ENCODE measurements at places on chromosomes 2 and 18. TPM values are rescaled to one million over a fixed set of nuclear protein-coding genes. Genes with fewer than 3 reads are reported as not detected.
A peak's percentile ranks its signal among the peaks of the same experiment; 100 is the strongest.

- ATAC-seq, result no peak
These were observed 96.1 kb downstream of the HDAC4 start for GRCh38 chr2:239304533-239305221.

DNA sequence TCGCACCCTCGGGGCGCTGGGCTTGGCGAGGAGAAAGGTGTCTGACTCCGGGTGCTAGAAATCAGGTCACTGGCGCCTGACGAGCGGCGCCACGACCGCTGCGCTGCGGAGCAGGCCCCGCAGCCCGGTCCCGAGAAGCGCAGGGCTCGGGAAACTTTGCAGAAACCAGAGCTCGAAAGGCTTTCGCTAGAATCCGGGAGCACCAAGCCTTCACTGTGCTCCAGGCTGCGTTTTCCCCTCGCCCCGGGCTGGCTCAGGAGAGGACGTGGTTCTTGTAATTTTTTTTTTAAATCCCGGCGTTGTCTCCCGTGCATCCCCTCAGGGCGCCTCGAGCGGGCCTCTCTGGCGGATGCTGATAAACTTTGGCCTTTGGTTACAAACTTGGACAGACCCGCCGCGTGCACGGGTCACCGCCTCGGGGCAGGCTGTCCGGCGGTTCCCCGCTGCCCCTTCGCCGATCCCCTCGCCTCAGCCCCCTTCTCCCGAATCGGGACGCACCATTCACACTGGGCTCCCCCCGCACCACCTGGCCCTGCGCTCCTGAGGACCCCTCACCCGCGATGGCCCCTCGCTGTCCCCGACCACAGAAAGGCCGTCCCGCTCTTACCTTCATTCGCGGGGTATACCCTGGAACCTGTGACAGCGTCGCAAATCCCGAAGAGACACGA lies 419 bp downstream of the EPHA4 start:
- peak; percentile 1 for ATAC-seq

GRCh38 chr2:235026649-235027557 lies 75.1 kb downstream of the SH3BP4 start:
- peak; percentile 29 for ATAC-seq

DNA sequence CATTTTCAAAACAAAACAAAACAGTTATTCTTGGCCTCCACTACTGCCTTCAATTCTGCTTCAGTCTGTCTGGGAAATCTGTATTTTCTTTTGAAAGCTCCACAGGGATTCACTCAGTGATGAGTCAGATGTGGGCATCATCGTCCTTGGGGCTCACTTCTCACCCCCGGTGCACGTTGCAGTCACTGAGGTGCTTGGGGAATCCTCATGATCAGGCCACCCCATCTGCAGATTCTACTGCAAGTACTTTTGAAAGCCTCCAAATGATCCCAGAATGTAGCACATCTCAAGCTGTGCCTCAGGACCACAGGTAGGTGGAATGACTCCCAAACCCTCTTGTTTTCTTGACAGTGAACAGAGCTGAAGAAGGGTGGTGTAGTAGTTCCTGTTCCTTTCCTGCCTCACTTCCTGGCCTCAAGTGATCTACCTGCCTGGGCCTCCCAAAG lies 34.3 kb downstream of the LPIN2 start:
- no peak for ATAC-seq

- no peak for ATAC-seq
These were observed 335.4 kb upstream of the CDH2 start for GRCh38 chr18:28512357-28512756.

DNA sequence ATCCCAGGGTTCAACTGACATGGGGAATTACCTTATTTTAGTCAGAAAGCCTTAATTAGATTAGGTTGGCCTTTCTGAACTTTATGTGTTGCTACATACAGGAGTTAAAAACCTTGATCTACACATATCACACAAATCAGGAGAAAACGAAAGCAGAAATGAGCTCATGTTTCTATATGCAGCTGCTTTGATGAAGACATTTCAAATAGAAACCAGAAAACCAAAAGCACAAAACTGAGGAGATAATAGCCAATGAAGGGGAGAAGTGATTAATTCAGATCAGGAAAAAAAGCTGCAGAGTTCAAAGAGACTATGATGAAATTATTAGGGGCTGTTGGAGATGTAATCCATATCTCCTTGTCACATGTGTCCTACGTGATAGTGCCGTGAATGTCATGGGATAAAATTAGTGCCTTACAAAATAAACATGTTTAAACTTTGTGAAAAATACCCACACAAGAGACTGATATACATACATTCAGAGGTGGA lies 255.0 kb downstream of the CAMKMT start:
- no peak for ATAC-seq

- ATAC-seq, result no peak
These were observed 111.9 kb downstream of the C1D start for GRCh38 chr2:67950919-67951318.

- ATAC-seq, result no peak
These were observed 496 bp downstream of the SUCLG1 start for GRCh38 chr2:84458551-84459017.

DNA sequence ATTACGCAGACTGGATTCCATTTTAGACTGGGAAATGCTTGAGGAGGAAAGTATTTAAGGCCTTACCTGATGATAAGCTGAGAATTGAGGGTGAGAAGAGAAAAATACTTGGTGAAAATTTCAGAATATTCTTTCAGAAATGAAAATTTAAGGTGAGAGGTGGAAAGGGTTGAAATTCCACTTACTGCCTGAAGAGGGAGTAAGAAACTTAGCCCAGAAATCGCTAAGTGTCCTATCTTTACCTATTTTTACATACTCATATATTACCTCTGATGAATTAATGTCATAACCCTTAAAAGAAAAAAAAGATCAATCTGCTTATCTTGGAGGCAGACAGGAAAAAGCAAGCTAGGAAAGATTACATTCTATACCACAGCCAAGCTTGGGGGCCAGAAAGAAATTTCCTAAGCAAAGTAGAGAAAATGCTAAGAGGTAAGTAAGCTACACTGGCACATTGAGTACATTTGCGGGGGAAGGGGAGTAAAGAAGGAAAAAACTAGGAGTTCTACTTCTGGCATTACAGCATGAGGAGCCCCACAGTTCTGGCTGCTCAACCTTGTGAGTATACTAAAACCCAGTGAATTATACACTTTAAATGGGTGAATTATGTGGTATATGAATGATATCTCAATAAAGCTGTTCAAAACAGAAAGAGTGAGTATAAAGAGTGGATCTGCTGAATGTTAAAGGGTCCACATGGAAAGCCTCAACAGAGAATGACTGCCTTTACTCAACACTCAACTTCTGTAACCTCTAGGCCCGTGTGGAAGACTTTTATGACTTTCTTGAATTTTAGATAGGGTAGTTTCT lies 33.8 kb downstream of the SMC6 start:
- no peak for ATAC-seq

DNA sequence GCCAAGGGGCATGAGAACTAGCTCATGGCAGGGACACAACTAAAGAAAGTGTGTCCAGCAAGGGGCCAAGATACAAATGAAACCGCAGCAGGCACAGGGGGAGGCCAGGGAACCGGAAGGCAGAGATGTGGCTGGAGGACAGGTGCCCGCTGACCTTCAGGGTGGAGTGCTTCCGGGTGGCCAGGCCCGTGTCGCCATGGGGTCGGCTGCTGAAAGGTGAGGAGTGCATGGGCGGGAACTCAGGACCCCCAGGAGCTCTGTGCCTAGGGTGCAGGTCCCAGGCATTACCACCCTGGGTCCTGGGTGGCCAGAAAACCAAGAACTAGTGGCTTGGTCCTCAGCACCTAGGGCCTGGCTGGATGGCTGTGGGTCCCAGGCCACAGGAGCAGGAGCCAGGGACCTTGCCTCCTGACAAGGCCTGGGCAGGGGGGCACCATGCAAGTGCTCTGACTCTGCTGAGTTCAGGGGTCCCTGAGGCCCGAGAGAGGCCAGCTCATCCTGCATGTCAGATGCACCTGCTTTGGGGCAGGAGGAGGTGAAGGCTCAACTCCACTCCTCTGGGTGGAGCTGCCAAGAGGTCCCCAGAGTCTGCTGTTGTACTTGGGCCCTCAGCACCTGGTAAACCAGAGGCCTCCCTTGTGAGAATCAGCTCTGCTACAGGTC lies 50.9 kb downstream of the CENPO start:
- ATAC-seq, result no peak

DNA sequence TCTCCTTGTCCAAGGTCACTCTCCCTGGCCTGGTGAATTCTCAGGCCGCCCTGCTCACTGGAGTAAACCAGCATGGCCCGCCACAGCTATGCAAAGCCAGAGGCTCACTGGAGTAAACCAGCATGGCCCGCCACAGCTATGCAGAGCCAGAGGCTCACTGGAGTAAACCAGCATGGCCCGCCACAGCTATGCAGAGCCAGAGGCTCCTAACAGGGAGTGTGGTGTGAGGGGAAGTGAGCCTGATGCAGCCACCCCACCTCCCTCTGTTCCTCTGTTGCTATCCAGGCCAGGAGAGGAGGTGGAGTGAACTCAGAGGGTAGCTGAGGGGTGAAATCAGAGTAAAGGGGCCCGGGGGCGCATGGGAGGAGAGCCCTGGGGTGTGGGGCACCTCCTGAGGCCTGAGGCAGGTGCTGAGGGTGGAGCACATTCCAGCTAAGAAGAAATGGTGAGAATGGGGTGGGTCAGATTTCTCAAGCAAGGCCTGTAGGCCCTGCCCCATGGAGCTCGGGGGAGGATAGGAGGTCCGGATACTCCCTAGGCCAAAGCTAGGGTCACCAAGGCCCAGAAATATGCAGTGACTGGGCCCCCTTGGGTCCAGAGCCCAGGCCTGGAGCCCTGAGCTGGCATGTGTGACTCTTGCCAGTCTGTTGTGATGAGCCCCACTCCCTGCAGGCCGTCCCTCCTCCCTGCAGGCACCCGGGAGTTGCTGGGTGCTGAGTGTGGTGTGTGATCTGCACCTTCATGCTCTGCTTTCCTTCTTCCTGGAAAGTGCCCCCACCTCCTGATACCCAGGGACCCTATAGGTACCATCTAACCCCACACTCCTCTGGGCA lies 1.5 kb downstream of the ATP6V1B1 start:
- ATAC-seq, result no peak

DNA sequence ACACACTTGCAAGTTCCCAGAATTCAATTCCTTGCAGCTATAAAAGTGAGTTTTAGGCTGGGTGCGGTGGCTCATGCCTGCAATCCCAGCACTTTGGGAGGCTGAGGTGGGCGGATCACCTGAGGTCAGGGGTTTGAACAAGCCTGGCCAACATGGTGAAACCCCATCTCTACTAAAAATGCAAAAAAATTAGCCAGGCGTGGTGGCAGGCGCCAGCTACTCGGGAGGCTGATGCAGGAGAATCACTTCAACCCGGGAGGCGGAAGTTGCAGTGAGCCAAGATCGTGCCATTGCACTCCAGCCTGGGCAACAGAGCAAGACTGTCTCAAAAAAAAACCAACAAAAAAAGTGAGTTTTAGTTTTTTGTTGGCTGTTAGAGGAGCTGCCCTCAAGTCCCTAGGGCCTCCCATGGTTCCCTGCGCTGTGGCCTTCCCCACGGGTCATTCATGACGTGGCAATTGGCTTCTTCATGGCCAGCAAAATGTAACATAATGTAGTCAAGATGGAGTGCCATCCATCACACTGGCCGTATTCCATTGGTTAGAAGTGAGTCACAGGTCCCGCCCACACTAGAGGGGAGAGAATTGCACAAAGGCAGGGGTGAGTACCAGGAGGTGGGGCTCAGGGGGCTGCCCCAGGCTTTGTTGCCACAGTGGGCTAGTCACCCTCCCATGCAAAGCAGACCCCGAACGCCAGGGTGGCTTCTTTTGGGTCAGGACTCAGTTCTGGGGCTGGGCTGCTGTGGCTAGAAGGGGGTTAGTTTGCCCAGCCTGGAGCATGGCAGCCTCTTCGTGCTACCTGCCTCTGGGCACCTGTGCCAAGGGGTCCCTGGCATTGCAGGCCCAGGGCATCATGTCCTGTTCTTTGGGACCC lies 37.7 kb upstream of the INHBB start:
- no peak for ATAC-seq

GRCh38 chr2:37902991-37903390 lies 22.1 kb upstream of the RMDN2 start:
- ATAC-seq, result no peak

- no peak for ATAC-seq
These were observed 45.3 kb upstream of the C1D start for GRCh38 chr2:68108120-68108519.

DNA sequence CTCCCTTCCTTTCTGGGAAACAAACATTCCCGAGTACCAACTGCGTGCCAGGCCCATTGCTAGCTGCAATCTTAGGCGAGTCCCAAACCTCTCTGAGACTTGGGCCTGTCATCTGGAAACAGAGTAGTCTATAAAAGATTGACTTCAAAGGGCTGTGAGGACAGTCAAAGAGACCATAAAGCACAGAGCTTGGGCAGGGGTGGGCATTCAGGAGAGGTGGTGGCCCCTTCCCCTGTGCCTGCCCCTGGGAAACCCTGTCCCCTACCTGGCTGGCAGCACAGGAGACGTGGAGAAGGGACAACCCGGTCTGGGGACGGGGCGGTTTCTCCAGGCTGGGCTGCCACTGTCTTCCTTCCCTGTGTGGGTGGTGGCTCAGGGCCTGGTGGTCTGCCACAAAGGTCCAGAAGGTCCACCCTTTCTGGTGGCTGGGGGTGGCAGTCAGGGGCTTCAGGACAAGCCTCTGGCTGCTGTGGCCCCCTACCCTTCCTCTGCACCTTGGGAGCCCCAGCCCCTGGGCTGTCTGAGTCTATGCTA lies 33.9 kb upstream of the FOSL2 start:
- no peak for ATAC-seq

DNA sequence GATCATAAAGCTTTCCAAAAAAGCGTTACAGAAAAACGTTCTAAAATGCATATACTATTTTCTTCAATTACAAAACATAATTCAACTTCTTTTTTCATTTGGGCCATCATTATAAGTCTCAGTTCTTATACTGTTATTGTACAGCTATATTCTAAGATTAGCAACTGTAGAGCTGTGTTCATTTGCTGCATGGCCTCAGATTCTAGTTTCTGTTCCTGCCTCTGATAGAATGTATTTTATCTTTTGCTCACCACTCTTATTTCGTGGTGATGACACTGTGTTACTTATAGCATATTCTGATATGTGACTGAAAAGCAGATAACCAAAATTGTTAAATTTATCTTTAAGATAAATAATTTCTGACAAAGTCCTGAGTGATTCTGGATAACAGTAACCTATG lies 67.2 kb downstream of the PTRHD1 start:
- ATAC-seq, result no peak

DNA sequence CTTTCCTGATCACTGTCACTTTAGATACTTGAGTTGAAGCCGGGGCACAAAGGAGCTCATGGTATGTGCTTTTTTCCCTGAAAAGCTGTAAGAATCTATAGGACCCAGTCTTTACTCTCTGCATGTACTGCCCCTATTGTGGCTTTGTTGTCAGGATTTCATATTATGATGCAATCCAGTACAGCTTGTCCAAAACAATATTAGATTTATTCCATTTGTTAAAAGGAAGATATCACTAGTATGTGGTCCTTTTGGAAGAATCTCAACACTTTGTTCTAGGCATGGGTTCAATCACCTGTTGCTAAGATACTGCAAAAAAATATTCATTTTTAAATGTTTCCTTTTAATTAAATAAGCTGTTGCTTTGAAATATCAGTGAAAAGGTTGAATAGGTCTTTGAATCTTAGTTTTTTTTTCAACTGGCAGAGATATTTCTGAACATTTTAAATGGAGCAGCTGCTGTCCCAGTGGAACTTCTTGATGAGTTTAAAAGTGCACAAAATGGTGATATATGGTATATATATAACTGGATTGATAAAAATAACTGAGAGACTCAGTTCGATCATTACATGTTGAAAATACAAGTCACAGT lies 256.6 kb upstream of the NT5C1B start:
- ATAC-seq, result peak; percentile 56

Gene CFAP210
- total RNA-seq, result not detected

Gene FAM237A
- total RNA-seq, result not detected

Gene DAW1
- total RNA-seq, result not detected

Gene CRYBA2
- total RNA-seq, result not detected

Gene CABLES1
- total RNA-seq, result 24.0 TPM

Gene KHK
- total RNA-seq, result 6.1 TPM

Gene SP140L
- 6.1 TPM for total RNA-seq

Gene ADAM23
- 4.0 TPM for total RNA-seq
